ENCODE measurements at places on chromosomes 4 and X.

DNA sequence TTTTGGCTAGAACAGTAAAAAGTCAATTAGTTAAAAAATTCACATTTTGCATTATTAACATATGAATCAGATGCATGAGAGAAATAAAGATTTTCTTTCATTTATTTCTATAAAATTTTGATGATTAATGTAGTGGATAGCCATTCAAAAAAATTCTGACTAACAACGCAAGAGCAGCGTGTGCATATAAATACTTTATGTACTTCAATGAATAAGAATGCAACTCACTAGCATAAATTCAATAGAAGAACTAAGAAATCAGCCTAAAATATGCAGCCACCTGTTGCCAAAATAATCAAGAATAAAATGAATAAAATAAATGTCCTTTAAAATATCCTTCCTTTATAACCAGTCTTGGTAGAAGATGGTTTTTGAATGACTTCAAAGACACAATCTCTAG is 471.9 kb downstream of the PDGFC start:
- no peak for DNase-seq

- no peak for DNase-seq
Observed at GRCh38 chrX:12997906-12998687, 23.2 kb downstream of the TMSB4X start.

- DNase-seq: no peak
Observed at GRCh38 chr4:8433136-8433535, 7.4 kb downstream of the ACOX3 start.

DNA sequence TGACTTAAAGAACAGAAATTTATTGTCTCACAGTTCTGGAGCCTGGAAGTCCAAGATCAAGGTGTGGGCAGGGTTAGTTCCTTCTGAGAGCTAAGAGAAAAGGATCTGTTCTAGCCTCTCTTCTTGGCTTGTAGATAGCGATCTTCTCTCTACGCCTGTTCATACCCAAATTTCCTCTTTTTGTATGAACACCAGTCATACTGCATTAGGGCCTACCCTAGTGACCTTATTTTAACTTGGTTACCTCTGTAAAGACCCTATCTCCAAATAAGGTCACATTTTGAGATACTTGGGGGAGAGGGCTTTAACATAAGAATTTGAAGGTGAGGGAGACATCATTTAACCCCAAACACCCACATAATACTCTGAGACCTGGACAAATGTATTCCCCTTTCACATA is 55.6 kb upstream of the SPP1 start:
- DNase-seq: no peak

- DNase-seq: no peak
Observed at GRCh38 chr4:186666252-186666651, 57.4 kb downstream of the FAT1 start.

GRCh38 chr4:52098618-52099017 is 47.5 kb downstream of the SPATA18 start:
- DNase-seq: no peak

- no peak for DNase-seq
Observed at GRCh38 chrX:21383546-21383945, 9.3 kb downstream of the CNKSR2 start.

GRCh38 chr4:99670409-99671073 is 12.9 kb upstream of the C4orf54 start:
- DNase-seq: no peak

GRCh38 chr4:129842096-129842495 is 746.1 kb downstream of the C4orf33 start:
- DNase-seq: no peak

- DNase-seq: no peak
Observed at GRCh38 chr4:176882206-176882605, 89.5 kb upstream of the VEGFC start.

DNA sequence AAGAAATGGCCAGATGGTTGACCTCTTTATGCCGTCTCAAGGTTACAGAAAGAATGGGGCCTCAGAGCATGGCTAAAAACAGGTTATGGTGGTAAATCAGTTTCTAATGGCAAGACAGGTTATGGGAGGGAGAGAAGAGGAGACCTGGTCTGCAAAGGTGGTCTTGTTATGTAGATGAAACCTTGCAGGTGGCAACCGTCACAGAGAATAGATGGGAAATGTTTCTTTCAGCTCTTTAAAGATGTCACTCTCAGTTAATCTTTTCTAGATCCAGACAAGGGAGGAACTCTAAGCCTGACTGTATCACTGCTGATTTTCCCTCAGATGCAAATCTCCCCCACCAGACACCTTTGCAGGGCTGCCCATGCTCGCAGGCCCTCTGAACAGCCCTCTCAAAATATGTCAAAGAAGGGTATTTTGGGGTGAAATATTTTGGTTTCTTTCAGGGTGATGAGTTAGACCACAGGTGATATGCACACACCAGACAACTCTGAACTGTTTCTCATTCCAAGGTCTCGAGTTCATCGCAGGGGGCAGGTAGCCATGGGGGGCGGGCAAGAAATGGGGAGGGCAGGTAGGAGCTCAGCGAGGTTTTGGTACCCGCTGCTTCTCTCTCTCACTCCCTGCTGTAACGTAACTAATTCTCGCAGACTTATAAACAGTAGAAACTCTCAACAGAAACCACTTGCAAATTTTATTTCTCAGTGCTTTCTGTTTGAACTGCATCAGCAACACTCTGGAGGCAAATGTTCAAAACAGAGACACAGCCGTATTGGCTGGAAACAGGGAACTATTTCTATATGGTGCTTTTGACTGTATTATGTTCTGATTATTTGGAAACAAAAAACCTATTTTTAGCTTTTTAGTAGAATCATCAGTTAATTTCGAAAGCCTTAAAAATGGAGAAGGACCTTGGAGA is 32.4 kb downstream of the CASP3 start:
- DNase-seq: no peak

DNA sequence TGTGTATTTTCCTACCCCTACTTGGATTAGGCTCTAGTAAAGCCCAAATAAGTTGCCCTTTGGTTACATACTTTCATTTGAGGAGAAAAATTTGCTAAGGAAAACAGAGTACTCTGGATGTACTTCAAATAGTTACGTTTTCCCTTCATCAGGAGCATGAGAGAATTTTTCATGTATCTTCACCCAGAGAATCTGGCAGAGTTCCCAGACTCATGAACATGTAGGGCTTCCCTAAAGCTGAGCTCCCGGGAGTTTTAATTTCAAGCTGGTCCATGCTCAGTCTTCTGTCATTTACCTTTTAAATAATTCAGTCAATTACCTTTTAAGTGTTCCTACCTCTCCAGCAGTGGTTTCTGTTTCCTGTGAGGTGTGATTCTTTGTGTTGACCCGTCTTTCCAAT is 367.5 kb upstream of the GRID2 start:
- DNase-seq: no peak

GRCh38 chrX:150651906-150652305 is 41.3 kb upstream of the MTMR1 start:
- no peak for DNase-seq

GRCh38 chrX:12975991-12976558 is 1.2 kb downstream of the TMSB4X start:
- no peak for DNase-seq

DNA sequence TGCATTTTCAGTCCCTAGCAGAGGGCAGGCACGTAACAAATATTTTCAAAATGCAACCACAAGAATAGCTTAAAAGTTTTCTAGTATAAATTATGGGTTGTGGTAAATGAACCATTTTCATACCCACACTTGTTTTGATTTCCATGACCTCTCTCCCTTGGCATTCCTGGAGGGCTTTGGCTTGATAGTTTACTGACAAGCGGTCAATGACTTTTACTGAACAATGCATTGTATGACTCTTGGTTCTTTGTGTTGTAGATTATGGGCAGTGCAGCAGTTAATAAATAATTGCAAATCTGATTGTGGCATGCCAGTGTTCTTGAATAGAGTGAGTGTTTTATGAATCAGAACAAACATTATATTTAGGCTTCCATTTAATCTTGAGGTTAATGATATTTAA is 285.2 kb upstream of the ARX start:
- DNase-seq: no peak

Data from stimulated activated CD4-positive, alpha-beta T cell treated with anti-CD3 and anti-CD28 coated beads, Interleukin-1b, Interleukin-23, amount 100 ng/mL, for 4 hours (primary cell).